Cardiac fibroblast (primary cell): ENCODE measurements at places on chromosomes 1 and 21.

DNA sequence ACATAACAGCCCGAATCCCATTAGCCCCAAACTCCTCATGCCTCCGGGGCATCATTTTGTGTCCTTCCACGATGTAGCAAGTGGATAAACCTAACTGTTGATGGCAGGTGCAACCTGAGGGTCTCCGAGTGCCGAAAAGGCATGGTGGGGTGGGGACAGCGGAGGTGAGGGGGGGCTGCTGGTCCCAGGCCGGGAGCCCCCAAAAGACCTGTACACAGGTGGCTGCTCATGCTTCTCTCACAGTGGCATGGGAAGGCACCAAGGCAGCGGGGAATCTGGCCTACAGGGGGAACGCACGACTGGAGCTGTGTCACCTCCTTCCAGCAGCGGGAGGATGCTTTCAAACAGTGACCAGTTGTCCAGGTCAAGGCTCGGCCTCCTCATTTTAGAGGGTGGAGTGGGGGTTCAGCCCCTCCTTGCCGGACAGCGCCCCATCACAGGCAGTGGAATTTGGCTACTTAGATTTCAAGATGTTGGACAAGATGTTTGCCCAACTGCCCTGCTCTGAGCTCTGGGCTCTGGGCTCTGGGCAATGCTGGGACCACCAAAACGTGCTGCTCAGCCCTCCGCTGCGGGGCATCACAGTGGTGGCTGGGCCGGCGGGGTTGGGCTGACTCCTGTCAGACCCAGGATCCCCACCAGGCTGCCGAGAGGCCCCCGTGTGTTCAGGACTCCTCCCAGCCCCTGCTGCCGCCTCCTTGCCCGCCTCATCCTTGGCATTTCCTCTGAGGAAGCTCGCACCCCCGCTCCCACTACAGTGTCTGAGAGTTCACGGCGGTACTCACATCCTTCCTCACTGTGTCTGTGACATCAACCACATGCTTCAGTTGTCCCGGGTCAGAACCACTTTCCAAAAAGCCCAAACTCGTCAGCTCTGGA lies 7.6 kb downstream of the DNMT3L start:
- DNase-seq: no peak

DNA sequence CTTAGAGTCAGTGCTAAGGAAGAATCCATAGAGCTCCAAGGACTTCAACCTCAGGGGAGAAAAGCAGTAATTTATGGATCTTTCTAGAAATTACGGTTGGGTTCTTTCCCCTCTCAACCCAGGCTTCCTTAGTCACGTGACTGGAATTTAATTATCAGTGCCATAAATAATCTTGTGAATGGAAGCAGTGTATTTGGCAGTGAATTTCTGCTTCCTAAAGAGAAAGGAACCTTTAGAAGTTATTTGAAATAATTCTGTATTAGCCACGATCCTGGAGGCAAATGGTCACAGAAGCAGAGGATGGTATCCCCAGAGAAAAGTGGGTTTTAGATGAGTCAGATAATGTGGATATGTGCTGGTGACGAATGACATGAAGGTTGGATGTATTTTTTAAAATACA lies 89.6 kb downstream of the NFIA start:
- no peak for DNase-seq

GRCh38 chr1:66335859-66336640 lies 197.9 kb upstream of the SGIP1 start:
- peak; percentile 94 for DNase-seq

GRCh38 chr1:171772312-171772711 lies 9.1 kb upstream of the METTL13 start:
- no peak for DNase-seq

GRCh38 chr1:43147625-43148327 lies 24.3 kb downstream of the EBNA1BP2 start:
- DNase-seq: peak; percentile 54

DNA sequence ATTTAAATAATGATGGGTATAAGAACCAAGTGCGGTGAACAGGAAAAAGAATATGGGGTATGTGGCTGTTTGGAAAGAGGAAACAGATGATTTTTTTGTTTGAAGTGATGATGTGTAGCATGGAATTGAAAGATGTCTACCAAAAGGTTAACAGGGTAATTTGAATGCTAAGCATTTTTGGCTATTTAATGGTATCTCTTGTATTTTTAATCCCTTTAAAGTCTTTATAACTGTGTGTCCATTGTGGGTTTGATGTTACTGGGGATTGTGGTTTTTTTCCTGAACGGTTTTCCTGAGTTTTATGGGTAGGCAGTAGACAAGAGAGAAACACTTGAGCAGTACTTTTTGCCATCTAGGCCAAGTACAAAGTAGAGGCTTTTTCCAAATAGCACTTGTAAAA lies 63.2 kb downstream of the PRDM2 start:
- no peak for DNase-seq

- peak; percentile 6 for DNase-seq
Measured at GRCh38 chr1:176866011-176866714, 298.3 kb downstream of the ASTN1 start.

- no peak for DNase-seq
Measured at GRCh38 chr1:217251121-217251520, 379.8 kb downstream of the GPATCH2 start.

GRCh38 chr1:154572468-154573167 lies 5.0 kb downstream of the CHRNB2 start:
- DNase-seq: no peak

GRCh38 chr1:155134880-155135414 lies 705 bp upstream of the SLC50A1 start:
- peak; percentile 97 for DNase-seq

DNA sequence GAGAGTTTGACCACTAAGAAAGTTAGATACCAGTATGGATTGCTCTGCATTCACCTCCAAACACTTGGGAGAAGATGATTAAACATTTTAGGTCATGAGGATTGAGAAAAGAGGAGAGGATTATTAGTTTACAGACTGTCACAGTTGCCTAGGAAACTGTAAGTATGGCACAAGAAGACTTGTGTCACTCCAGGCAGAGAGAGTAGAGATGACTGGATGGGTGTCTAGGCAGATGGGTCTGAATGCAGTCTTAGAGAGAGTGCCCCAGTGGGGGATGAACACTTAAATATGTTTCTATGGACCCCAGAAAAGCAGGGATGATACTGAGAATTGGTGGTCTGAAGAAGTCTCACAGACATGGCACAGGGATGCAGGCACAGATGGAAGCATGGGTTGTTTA lies 477.6 kb upstream of the B3GALT2 start:
- DNase-seq: no peak

DNA sequence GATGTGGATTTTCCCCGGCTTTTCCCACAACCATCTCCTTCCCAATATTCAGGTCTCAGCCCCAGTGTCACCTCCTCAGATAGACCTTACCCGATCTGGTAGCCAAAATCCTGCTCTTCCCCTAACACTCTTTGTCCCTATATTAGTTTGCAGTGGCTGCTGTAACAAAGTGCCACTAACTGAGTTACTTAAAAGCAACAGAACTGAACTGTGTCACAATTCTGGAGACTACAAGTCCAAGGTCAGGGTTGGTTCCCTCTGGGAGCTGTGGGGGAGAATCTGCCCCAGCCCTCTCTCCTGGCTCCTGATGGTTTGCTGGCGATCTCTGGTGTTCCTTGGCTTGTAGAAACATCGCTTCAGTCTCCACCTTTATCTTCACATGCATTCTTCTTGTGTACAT lies 64.0 kb downstream of the NENF start:
- DNase-seq: no peak

GRCh38 chr1:51063121-51063520 lies 38.9 kb upstream of the C1orf185 start:
- peak; percentile 86 for DNase-seq

GRCh38 chr1:8104278-8105236 lies 78.4 kb upstream of the ERRFI1 start:
- no peak for DNase-seq

GRCh38 chr1:38092256-38092655 lies 45.7 kb upstream of the POU3F1 start:
- DNase-seq: no peak

DNA sequence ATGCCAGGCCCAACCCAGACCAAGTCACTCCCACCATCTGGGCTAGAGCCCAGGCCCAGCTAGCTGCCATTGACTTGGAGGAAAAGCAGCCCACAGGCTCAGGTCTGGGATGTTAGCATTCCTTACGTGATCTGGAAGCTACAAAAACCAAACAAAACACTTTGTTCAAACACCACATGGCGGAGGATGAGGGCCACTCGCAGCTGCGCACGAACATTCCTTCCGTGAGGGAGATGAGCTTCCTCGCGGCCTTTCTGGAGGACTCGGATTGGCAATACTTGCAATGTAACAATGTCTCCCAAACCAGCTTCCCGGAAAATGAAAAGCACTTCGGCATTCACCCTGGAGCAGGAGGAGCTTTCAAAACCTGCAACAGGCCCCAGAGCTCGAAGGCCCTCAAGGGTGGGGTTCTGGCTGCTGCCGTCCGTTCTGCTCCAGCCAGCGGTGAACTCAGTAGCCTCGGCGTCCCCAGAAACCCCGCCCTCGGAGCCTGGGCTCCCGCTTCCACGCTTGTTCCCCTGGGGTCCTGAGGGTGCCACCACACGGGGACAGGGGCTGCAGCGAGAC lies 40.5 kb downstream of the COL6A1 start:
- DNase-seq: no peak

DNA sequence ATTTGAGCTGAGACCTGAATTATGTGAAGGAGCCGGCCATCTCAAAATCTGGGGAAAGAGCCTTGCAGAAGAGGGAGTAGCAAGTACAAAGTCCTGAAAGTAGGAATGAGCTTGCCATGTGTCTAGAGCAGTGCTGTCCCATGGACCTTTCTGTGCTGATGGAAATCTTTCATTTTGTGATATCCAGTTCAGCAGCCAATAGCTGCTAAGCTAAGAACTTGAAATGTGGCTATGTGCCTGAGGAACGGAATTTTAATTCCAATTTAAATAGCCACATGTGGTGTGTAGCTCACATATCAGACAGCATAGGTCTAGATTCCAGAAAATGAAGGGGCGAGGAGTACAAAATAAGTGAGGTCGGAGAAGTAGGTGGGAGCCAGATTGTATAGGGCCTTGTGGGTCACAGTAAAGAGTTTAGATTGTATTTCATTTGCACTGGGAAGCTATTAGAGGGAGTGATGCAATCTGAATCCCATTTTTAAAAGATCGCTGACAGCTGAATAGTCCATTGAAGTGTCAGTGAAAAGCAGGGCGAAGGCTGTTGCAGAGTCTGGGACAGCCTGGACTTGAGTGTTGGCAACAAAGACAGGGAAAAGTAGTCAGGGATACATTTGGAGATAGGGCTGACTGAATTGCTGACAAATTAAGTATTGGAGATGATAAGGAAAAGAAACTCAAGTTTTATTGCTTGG lies 80.3 kb downstream of the TMEM200B start:
- DNase-seq: peak; percentile 49

- DNase-seq: no peak
Measured at GRCh38 chr21:37557261-37557950, 190.8 kb downstream of the DYRK1A start.

GRCh38 chr1:109269212-109269980 lies 13.5 kb downstream of the PSRC1 start:
- no peak for DNase-seq

- no peak for DNase-seq
Measured at GRCh38 chr1:179818260-179818659, 59.3 kb downstream of the TOR1AIP2 start.

- no peak for DNase-seq
Measured at GRCh38 chr1:89640440-89640839, 7.5 kb downstream of the LRRC8C start.

DNA sequence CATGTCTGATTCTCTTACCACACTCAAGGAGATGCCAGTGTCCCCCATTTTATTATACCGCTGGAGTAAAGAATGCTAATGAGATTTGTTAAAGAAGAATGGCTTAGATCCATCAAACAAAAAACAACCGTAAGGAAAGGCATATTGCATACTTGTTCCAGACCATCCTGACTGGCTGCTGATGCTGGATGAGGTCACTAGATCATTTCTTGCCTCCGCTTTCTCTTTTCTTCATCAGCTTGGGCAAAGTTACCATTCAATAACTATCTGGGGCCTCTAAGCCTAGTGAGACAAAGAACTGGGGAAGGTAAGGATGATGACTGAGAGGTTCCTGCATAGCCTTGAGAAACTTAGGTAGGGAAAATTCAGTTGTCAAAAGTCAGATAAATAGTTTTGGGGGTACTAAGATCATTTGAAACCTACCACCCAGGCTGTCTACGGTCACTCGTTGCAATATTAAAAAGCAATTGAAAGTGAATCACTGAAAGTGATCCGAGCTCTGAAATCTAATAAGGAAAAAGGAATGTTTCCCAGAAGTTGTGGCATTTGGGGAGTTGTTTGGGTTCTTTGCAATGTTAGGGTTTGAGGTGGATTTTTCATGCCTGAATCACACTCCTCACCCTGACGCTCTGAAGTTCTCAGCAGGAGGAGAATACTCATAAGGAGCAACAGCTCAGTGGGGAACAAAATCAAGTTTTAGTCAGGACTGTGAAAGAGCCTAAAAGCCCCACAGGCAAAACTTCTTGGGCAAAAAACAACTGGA lies 176.8 kb downstream of the HHIPL2 start:
- DNase-seq: peak; percentile 57

DNA sequence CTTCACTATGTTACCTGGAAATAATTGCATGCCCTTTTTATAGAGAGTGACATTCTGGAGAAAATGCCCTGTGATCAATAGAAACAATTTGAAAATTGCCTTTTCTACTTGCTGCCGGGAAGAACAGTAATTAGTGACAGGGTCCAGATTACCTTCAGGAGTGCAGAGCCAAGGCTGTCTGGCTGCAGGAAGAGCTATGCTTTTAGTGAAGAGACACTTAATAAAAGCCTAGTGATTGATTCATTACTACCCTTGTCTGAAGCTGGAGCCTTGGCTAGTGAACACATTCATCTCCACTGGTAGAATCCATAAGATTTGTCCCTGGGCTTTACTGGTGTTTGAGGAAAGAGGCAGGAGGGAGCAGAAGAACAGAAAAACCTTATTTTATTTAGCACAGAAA lies 12.9 kb upstream of the DNASE2B start:
- no peak for DNase-seq

DNA sequence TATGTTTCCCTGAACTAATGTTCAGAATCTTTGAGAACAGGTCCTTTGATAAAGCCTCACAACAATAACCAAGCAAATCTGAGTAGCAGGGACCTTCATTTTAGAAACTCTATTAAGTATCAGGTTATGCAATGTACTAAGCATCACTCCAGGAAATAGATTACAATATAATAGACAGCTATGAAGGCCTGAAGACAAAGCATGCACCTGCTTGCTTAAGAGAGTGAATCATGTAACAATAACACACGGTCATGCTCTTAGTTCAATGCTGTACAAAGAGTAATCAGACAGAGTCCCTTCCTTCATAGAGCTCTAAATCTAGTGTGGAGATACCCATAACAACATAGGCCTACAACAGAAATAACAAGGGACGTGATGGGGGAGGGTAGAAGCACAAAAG lies 8.1 kb upstream of the CMPK1 start:
- DNase-seq: peak; percentile 60

DNA sequence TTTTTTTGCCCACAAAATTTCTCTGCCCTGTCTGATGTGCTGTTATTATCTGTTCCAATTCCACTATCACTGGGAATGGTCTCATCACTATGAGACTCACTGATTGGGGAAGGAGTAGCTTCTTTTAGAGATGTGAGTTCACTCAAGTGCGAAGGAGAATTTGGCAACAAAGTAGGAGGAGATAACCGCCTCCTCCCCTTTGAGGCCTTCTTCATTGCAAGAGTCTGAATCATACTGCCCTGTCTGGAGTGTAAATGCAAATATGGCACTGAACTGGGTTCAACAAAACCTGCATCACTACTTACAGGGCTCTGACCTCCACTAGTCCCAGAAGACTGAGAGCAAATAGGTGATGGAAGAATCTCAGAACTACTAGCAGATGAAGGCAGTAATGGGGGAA lies 83.4 kb downstream of the ASH1L start:
- DNase-seq: peak; percentile 86
